ENCODE measurements at places on chromosomes 1 and 21.

GRCh38 chr1:38006008-38006828 is 904 bp upstream of the FHL3 start:
- DNase-seq, result no peak

GRCh38 chr1:8423692-8424538 is 106.0 kb downstream of the SLC45A1 start:
- DNase-seq, result no peak

GRCh38 chr1:211340622-211341507 is 14.2 kb downstream of the TRAF5 start:
- no peak for DNase-seq

DNA sequence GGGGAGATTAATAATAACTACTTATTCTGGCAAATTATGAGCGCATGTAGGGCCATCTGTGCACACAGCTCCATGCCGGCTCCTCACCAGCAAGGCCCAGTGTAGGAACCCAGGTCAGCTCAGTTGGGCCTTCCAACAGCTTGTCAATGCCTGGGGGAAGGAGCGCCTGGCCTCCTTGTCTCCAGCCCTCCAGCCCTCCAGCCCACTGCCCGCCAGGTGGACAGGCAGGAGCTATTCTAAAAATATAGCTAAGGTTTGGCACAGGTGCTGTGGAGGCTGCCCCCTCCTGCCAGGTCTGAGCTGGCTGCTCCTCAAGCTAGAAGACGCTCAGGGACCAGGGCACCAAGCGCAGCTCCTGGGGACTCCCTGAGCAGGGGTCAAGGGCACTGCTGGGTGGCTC is 85.7 kb downstream of the GRIK3 start:
- no peak for DNase-seq

DNA sequence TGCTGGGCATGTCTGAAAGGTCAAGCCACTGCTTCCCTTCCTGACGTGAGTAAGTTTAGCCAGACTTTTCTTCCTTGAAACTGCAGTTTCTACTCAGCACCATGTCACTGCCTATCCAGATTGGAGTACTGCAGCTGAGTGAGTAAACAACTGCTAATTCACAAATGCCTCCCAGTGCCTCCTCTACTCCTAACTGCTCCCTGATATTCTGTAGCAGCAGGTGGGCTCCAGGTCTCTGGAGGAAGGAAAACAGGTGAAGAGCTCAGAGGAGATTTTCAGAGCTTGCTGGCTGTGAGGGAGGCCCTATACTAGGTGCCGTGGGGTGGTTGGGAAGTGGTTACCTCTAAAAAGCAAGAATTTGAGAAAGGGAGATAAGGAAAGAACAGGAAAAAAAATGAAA is 96.5 kb downstream of the KIF14 start:
- DNase-seq, result no peak

DNA sequence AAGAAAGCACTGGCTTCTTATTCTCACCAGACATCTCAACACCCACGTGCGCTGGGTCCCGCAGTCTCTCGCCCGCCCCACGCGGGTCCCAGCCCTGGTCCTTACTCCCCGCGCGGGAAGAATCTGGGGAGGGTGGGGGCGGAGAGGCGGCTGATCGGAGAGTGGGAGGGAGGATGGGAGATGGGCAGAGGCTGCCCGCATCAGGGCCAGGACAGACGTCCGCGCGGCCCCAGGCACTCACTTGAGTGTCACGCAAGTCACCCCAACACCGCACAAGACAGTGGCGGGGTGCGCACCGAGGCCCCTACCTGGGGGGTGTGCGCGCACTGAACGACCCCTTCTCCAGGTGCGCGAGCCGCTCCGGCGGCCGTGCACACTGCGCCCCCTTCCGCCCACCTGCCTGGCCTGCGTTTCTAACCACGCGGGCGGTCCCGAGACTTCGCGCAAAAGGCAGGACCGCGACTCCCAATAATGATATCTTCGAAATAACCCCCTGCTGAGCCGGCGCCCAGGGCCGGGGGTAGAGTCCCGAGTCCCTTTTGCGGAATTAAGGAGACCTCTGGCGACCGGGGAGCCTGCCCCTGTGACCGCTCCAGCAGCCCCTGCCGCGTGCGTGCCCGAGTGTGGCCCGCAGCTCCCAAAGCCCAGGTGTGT is 6.0 kb upstream of the SIM2 start:
- no peak for DNase-seq

- DNase-seq, result no peak
Observed at GRCh38 chr1:226702318-226702956, 36.6 kb downstream of the ITPKB start.

DNA sequence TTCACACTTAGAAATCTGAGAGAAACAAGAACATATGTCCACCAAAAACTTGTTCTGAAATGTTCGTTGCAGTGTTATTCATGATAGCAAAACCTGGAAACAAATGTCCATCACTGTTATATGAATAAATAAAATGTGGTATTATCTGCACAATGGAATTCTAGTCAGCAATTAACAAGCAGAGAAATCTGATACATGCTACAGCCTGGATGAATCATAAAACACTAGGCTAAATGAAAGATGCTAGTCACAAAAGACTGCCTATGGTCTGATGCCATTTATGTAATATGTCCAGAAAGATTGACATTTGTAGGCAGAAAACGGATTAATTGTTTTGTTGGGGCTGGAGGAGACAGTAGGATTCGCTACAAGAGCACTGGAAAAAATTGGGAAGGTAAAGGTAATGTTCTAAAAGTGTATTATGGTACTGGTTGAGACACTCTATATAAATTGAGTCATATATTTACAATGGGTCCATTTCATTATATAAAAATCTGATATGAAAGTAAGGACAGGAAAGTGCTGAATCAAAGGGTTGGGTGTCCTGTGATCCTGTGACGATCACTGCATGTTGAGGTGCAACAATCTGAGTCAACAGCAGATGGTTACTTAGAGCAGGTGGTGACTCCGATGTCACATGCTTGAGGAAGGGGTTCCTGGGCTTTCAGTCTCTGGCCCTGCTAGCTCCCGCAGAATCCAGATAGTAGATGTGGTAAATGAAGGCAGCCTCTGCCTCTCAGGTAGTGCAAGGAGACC is 102.1 kb upstream of the NBPF4 start:
- DNase-seq, result no peak

GRCh38 chr1:27609210-27609555 is 5.2 kb upstream of the AHDC1 start:
- DNase-seq, result no peak

Measured in GM19239 (cell line).